ENCODE measurements at places on chromosomes 13 and 19. TPM values are rescaled to one million over a fixed set of nuclear protein-coding genes. Genes with fewer than 3 reads are reported as not detected.

LRG1 gene
- polyA plus RNA-seq = 0.06 TPM

HIPK4 gene
- not detected for polyA plus RNA-seq

ZNF565 gene
- 6.4 TPM for polyA plus RNA-seq

FXYD1 gene
- polyA plus RNA-seq = 0.79 TPM

OVOL3 gene
- polyA plus RNA-seq = not detected

Data from CD8-positive, alpha-beta memory T cell (primary cell).